HEK293T (cell line): ENCODE measurements at places on chromosomes 3 and 15.

DNA sequence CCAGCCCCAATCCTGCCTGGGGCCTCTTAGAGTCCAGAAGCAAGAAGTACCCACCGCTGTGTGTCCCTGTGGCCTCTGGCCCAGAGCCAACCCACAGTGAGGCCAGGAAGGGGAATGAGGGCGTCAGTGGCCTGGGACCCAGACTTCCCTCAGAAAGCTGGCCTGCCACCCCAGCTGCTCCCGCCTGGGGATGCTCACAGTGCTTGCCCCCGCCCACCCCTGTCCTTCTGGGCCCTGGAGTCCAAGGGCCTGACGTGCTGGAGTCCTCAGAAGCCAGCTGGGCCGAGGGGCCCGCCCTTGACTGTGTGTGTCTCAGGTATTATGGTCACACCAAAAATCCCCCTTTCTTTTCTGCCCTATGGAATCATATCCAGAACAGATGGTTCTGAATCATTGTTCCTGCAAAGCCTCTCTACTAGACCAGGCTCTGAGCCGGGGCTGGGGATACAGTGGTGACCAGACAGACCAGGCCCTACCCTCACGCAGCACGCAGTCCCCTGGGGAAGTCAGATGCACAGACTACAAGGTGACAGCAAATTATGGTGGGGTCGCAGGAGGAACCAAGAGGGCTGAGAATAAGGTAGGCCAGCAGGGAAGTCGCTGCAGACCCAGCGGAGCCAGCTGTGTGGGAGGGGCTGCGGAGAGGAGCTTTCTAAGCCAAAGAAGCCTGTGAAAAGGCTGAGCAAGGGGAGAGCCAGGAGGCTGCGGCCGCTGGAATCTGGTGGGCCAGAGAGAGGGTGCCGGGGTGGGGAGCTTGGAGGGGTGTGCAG, 99.1 kb downstream of the VGLL4 start:
- DNase-seq: no peak

DNA sequence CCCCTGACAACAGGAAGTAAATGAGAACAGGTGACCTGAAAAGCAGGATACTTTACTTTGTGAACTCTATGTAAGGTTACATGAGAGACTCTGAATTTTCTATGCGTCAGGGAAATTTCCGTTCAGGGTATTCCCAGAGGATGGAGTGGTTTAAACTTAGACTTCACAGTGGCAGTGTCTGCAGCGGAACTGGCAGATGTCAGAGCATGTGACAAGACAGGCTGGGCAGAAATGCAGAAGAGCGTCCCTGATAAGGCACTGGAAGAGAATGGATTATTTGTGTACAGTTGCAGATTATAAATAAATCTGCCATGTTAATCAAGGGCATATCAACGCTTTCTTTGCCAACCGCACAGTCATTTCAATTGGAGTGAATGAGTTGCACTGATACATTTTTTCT, 598.4 kb upstream of the ZNF717 start:
- DNase-seq: no peak

DNA sequence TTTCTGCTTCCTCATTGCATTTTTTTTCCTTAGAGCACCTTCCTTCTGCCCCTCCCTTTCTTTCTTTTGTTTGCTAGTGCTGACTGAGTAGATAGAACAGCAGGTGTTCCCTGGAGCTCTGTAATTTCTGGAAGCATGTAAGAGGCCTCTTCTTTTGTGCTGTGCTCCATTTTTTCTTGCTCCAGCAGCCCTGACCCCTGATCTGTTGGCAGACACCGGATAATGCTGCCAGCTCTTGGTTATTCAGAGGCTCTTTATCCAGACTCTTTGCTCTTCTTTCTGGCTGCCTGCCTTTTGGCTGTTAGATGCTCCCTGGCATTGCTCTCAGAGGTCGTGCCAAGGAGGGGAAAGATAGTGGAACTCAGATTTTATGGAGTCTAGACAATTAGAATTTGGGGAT, 104.4 kb upstream of the RBMS3 start:
- DNase-seq: no peak

DNA sequence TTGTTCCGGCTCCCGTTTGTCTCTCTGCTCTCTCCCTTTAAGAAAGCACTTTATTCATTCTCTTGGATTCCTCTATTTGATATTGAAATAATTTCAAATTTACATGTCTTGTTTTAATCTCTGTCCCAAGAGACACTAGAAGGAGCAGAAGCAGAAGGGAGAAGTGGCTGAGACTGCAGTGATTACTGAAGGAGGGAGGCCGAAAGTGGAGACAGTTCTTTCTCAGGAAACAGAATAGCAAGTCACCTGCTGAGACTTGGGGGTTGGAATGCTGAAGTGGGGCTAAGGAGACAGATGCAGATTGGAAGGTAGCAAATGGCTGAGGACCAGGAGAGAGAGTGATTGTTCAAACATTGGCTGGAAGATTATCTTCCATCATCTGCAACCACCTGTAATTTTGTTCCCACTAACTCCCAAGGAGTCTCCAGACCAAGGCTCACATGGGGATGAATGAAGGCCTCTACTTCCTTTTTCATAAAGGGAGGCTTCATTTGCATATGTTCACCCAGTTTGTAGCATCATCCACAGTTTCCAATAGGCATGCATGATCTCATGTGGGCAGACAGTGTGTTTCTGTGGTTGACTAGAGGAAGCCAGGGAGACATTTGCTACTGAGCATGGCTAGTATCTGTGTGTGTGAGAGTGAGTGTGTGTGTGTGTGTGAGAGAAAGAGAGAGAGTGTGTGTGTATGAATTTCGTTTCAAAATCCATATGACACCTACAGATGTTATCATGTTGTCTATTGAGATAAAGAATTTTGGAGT, 24.0 kb downstream of the LTF start:
- DNase-seq: no peak

DNA sequence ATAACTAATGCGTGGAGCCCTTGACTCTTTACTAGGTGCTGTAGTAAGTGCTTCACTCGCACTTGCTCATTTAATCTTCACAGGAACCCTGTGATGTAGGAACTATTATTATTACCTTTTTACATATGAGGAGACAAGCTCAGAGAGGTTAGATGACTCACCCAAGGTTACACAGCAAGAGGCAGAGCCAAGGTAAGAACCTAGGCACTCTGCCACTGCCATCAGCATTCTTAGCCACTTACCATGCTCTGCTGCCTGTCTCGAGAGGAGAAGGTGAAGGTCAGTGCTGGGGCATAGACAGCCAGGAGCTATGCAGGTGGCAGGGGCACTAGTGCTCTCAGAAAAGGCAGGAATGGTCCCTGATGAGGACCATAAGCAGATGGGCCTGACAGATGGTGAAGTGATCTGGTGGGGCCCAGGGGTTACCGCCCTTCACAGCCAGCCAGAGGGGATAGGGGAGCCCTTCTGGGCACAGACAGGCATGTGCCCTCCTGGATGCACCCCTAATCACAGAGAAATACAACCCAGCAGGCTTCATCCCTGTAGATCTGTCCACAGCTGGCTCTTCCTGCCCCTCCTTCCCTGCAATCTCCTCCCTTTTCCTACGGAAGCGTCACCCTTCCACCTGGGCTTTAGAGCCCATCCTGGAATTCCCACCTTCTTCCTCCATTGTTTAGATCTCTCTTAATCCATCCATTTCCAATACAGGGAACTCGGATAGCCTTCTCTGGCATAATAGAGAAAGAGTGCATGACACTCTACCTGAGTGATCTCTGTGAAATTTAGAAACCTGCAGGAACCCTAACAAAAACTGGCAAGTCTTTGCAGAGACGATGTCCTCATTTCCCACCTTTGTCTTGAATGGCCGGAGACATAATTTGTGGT, 26.9 kb downstream of the ABTB1 start:
- DNase-seq: no peak

- DNase-seq: no peak
Measured at GRCh38 chr3:115651087-115651486, 27.8 kb downstream of the GAP43 start.

DNA sequence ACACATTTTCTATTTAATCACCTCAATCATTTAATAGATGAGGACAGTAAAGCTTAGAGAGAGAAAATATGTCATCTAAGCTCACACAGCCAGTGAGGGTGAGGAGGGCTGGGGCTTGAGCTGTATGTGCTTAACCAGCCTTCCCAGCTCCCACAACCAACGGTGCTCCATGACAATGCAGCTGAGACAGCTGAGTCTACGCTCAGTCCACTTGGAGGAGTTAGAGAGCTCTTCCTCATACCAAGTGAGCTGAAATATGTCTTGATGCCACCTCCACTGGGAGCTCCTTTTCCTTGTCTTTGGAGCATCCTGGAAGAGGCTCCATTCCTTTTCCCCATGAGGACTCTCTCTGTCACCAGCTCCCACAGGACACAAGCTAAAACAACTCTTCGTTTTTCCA, 9.3 kb downstream of the HOMER2 start:
- DNase-seq: no peak

GRCh38 chr15:67967871-67968431, 86.2 kb upstream of the PIAS1 start:
- peak; percentile 72 for DNase-seq

- no peak for DNase-seq
Measured at GRCh38 chr15:33839540-33839939, 128.8 kb upstream of the CHRM5 start.

- DNase-seq: no peak
Measured at GRCh38 chr3:72142028-72142427, 357.1 kb upstream of the PROK2 start.

- DNase-seq: no peak
Measured at GRCh38 chr15:23897531-23897930, 210.4 kb upstream of the NDN start.

GRCh38 chr15:57235873-57236272, 140.4 kb upstream of the CGNL1 start:
- peak; percentile 31 for DNase-seq

GRCh38 chr3:9507586-9508578, 45.7 kb downstream of the LHFPL4 start:
- DNase-seq: no peak

- no peak for DNase-seq
Measured at GRCh38 chr3:24578951-24579421, 84.3 kb upstream of the THRB start.

DNA sequence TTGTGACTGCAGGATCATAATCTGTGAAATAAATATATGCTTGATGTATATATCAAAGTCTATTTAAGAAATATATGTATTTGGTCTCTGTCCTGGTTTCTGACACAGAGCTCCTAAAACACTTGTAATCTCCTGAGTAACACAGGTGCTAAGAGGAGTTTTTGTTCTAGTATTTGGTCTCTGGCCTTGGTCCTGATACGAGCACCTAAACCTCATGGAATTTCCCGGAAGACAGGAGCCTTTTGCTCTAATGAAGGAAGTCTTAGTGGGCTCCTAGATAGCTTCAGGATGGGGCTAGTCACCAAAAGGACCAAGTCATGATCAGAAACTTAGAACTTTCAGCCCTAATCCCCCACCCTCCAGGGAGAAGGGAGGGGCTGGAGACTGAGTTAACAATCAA, 19.2 kb upstream of the MUSTN1 start:
- DNase-seq: no peak

GRCh38 chr3:169085827-169086226, 577.7 kb downstream of the MECOM start:
- DNase-seq: no peak

DNA sequence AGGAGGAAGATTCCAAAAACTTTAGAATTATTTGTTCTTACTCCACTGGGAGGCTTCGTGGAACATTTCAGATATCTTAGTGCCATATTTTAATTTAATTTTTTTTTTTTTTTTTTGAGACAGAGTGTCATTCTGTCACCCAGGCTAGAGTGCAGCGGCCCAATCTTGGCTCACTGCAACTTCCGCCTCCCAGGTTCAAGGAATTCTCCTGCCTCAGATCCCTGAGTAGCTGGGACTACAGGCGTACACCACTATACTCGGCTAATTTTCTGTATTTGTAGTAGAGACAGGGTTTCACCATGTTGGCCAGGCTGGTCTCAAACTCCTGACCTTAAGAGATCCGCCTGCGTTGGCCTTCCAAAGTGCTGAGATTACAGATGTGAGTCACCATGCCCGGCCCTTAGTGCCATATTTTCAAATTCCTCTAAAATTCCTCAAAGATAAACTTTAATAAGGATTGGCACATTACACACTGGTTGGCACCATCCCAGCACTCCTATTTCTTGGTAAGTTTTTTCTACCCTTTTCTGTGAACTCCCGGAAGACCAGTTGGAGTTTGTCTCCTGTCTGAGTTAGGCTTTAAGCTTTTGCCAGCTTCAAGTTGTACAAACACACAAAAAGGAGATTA, 693.7 kb downstream of the MCTP2 start:
- DNase-seq: no peak

- DNase-seq: peak; percentile 27
Measured at GRCh38 chr3:185070491-185071286, 82.2 kb downstream of the C3orf70 start.

DNA sequence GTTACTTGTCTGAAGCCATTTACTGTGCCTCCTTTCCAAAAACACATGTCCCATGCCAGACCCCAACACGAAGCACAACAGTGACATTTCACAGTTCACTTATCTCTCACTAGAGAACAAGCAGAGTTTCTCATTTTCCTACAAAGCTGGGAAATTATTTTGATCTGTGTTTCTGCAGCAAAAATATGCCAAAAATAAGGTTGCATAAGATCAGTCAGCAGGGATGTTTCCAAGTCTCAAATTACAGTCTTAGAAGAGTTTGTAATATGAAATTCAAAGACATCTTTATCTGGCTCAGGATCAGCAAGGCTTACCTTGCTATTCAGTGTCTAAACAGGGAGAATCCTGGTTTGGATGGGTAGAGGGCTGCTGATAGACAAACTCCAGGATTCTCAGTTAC, 75.5 kb downstream of the GJD2 start:
- DNase-seq: no peak

GRCh38 chr3:189720736-189721417, 89.7 kb downstream of the TP63 start:
- no peak for DNase-seq

DNA sequence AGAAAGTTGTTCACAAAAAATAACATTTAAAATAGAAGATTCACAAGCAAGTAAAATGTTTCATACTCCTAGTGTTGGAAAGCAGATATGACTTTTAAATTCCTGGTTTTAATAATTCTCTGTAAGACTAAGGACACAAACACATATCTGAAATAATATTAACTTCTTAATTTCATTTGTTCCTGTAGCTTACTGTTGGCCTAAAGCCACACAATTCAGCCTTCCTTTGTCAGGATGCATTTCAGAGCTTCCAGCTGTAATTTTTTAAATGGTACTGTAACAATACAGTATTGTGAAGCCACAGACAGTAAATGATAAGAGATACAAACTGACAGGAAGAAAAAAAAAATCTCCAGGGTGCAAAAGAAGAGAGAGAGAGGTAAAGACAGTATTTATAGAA, 84.2 kb downstream of the TMCC1 start:
- DNase-seq: no peak

DNA sequence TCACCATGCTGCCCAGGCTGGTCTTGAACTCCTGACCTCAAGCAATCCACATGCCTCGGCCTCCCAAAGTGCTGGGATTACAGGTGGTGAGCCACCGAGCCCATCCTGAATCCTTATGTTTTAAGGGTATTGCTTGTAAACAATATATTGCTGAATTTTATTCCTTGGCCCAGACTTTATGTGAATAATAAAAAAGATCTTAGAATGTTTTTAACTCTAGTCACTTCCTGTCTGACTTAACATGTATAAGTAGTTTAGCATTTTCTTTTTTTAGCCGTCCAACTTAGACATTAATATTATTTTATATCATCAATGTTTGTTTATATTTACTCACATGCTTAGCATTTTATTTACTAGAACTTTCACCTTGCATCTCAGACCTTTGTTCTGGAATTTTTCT, 9.2 kb upstream of the EIF2B5 start:
- no peak for DNase-seq
